ENCODE measurements at places on chromosomes 3 and 15. TPM values are rescaled to one million over a fixed set of nuclear protein-coding genes. Genes with fewer than 3 reads are reported as not detected.

GRCh38 chr3:84066915-84067314 lies 891.9 kb upstream of the CADM2 start:
- DNase-seq = no peak

GRCh38 chr3:72082776-72083462 lies 298.0 kb upstream of the PROK2 start:
- no peak for DNase-seq

DNA sequence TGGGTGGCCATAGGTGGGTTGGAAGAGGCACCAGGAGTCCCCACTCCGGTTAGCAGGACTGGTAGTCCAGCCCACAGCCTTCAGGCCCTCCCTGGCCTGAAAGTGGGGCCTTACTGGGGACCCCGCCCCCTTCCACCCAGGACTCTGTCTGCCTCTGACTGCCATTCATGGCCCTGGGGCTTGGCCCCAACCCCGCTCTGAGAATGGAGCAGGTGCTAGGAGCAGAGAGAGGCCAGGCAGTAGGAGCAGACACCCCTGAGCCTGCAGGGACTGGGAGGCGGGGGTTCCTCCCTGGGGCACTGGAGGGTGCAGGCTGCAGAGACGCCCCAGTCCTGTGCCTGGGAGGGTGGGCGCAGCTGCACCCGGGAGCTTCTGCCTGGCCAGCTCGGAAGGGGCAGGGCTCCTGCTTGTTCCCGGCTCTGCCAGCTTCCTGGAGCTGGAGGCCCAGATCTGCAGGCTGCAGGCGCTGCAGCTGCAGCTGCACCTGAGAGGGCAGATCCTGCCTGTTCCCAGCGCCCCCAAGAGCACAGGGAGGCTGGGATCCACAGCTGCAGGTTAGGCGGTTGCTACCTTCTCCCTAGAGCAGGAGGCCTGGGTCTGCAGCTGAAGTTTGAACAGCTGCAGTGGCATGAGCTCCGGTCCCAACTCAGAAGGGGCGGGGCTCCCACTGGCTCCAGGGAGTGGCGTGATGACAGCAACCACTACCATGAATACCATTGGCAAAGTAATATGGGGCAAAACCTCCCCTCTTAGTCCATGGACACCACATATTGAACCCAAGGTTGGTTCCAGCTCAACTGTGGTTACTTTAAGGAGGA lies 194.7 kb downstream of the SQOR start:
- no peak for DNase-seq

DNA sequence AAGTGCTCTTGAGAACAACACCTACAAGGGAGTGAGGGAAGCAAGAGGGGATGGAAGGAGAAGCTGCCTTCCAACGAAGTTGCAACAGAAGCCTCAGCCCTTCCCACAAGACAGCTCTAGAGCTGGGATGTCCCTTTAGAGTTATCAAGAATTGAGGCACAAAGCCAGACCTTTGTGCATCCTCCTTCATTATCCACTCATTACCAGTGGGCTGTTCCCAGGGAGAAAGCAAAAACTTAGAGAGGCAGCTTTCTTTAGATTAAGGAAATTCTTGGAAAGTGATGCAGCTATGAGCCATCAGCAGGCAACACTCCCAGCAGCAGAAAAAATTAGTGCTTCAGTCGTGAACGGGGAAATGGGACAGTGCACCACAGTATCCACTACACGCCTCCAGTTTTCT lies 10.6 kb upstream of the CD96 start:
- no peak for DNase-seq

The ATP6V1A gene
- polyA plus RNA-seq = 16.7 TPM

GRCh38 chr3:27985369-27986035 lies 255.9 kb upstream of the CMC1 start:
- DNase-seq = no peak

GRCh38 chr15:101359365-101359947 lies 64.4 kb upstream of the SNRPA1 start:
- DNase-seq = no peak

The CNTN6 gene
- 1.2 TPM for polyA plus RNA-seq

- DNase-seq = no peak
These were observed 212.9 kb downstream of the CD47 start for GRCh38 chr3:107877936-107878335.

DNA sequence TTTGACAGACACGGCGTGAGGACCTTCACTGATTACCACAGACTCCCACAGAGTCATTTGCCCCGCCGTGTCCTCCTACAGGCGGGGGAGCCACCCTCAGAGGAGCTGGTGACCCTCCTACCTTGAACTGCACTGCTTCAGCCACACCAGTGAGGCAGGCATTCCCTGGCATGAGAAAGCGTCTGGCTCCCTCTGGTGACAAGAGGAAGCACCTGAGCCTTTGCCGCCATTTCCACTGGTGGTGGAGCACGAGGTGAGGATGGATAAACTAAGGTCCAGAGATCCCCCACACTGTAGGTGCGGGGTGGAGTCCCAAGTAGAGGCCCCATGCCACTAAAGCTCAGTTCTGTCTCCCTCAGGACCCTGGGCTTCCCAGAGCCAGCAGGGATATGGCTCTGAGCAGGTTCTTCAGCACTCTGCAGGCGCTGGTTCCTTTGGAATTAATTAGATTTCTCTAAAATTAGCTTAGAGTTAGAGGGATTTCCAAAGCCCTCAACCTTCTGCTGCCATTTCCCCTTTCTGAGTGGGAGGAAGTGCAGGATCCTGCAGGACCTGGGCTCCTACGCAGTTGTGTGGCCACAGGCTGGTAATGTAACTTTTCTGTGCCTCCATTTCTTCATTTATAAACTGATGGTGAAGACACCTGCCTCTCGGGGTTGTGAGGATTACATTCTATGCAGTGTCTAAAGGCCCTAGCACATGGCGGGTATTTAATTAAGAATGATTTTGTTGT lies 224.0 kb downstream of the SLCO3A1 start:
- DNase-seq = peak; percentile 11

- no peak for DNase-seq
These were observed 9.0 kb downstream of the IGDCC4 start for GRCh38 chr15:65413760-65414144.

- DNase-seq = no peak
These were observed 154.1 kb upstream of the LPP start for GRCh38 chr3:187999821-188000220.

The INSYN1 gene
- 5.2 TPM for polyA plus RNA-seq

The SIDT1 gene
- polyA plus RNA-seq = 2.6 TPM

- DNase-seq = no peak
These were observed 21.7 kb downstream of the HERC1 start for GRCh38 chr15:63811942-63812550.

- no peak for DNase-seq
These were observed 111.0 kb upstream of the KLF13 start for GRCh38 chr15:31215490-31216214.

DNA sequence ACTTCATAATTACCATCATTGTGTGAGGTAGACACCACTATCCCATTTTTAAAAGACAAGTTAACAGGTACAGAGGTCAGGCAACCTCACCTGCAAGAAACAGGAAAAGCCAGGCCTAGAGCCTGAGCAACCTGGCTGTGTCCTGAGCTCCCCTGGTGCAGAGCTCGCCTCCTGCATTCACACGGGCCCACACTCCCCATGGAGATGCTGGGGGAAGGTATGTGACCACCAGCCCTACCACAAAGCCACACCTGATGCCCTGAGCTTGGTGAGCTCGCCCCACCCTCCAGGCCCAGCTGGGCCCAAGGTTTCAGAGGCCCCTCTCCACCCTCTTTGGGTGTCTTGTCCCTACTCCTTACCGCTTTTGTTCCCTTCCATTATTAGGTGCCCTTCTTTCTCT lies 1.2 kb upstream of the EFCAB12 start:
- no peak for DNase-seq

DNA sequence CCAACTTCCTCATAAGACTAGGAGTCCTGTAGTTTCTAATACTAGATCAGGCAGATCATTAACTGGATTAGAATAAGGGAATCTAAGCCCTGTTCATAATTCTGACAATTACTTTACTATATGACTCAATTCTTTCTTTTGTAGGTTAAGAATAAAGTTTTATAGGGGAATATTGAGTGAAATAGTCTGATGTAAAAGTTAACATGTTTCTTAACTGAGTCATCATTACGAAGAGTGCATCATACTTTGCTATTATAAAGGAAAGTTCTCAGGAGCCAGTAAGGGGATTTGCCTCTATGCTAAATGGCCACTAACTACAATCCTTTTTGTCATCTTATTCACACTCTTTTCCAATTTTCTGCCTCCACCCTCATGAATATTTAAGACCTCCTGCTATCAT lies 63.1 kb downstream of the POLQ start:
- DNase-seq = no peak

- DNase-seq = no peak
These were observed 236.6 kb downstream of the SOX2 start for GRCh38 chr3:181948286-181948685.

The LRRIQ4 gene
- polyA plus RNA-seq = 0.13 TPM

GRCh38 chr3:49813497-49814174 lies at the start of gene UBA7:
Gene UBA7 (minus strand): TSS chr3:49813953. CDS start chr3:49813787, 166 bp downstream.
- peak; percentile 46 for DNase-seq

DNA sequence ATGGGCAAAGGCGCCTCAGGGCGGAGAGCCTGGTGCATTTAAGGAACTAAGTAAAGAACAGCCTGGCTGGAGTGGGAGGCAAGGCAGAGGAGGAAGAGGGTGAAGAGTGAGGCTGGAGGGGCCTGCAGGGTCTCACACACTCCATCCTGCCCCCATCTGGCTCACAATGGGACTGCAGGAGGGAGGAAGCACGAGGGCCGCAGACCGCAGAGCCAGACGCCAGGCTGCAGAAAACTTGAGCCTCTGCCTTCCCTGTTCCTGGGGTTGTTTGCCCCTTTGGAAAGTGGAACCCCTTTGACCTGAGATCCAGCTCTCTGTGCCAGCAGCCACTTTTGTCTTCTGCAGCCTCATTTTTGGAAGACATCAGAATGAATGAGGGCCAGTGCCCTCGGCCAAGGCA lies 138.0 kb downstream of the SRGAP3 start:
- DNase-seq = no peak

The SERPINI2 gene
- polyA plus RNA-seq = 0.20 TPM

The CSPG5 gene
- polyA plus RNA-seq = 1.8 TPM

- DNase-seq = no peak
These were observed 68.4 kb downstream of the CRTC3 start for GRCh38 chr15:90598031-90598577.

The CILP gene
- 22.1 TPM for polyA plus RNA-seq

DNA sequence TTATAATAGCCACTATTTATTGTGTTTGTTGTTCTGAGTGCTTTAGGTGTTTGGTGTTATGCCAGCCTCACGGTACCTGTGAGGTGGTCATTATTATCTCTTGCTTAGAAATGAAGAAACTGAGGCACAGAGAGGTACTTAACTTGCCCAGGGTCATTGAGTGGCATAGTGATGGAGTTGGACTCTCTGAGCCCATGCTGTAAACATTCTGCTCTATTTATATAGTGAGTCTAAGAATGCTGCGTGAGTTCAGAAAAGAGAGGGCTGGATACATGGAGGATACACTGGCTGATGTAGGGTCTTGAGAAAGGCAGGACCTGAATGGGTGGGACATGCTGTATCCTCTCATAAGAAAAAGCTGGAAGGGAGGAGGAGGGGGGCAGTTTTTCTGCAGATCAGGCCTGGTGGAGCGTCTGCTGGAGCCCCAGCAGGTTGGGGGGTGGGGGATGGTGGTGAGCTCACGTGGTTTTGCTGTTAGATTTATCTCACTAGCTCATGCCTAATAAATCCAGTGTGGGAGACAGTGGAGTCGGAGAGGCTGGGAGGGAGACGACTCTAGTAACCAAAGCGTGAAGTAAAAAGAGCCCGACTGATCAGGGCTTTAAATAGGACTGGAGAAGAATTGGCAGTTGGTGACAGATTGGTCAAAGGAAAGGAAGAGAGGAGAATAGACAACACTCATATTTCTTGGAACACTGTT lies 16.0 kb downstream of the MED12L start:
- DNase-seq = no peak

GRCh38 chr15:47485419-47485818 lies 231.9 kb upstream of the SEMA6D start:
- no peak for DNase-seq

- no peak for DNase-seq
These were observed 14.6 kb upstream of the PLA2G4E start for GRCh38 chr15:42035435-42035761.

The LOXL1 gene
- 29.7 TPM for polyA plus RNA-seq

DNA sequence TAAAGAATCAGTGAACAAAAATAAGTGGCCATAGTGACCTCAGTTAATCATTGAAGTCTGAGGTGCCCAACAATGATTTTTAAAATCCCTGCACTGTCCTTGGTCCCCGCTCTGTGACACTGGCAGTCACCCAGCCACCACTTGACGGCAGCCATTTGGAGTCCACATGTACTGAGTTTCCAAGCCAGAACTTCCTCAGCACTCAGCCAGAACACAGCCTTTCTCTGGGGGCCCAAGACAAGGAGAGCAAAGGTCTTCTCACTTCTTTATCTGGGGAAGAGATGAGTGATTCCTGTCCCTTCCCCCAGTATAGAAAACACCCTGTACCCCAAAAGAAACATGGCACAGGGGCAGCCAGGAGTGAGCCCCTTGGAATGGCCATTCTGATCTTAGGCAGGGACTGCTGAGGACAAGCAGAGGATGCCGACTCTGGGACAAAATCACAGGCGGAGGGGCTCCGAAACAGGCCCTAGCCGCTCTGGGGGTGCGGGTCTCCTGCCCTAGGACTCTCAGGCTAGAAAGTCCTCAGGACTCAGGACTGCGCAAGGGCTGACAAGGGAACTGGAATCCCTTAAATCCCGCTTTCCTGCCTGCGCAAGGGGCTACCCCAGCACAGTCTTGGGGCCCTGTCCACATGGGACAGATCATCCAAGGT lies 12.8 kb downstream of the PAK6 start:
- DNase-seq = no peak

The PDZRN3 gene
- polyA plus RNA-seq = 69.6 TPM

- no peak for DNase-seq
These were observed 124.8 kb downstream of the LIPC start for GRCh38 chr15:58556541-58556940.

GRCh38 chr3:53091011-53091410 lies 39.2 kb downstream of the RFT1 start:
- no peak for DNase-seq

The MOBP gene
- polyA plus RNA-seq = 0.09 TPM

DNA sequence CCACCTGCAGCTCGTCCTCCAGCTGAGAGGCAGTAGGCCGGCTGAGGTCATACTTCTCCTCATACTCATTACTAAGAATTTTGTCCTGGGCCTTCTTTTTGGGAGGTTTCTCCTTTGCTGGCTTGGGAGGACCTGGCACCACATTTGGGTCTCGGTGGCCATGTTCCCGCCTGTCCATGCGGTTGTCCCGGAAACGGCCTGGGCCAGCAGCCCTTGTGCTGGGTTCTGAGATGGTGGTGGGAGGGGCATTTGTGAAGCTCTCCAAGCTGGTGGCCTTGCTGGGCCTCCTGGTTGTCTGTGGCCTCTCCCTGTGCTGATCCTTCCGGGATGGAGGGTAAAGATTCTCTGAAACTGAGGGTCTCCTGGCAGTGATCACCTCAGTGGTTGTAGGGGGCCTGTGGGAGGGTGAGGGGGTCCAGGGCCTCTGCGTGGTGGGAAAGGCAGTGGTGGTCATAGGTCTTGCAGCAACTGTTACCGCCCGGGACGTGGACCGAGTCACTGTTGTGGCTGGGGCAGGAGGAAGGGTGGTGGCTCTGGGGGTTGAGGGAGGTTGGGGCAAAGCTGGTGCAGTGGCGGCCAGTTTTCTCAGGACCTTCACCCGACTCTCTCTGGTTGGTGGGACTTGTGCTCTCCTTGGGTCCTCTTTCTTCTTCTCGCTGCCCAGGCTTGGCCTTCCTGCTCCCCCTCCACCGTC lies 2.5 kb downstream of the CCDC80 start:
- no peak for DNase-seq

- DNase-seq = no peak
These were observed 35.4 kb downstream of the RBP2 start for GRCh38 chr3:139440639-139441556.

The DNAH12 gene
- polyA plus RNA-seq = 0.71 TPM

The FYCO1 gene
- polyA plus RNA-seq = 33.7 TPM

GRCh38 chr15:76912430-76912829 lies 7.3 kb upstream of the SCAPER start:
- no peak for DNase-seq

Data from forelimb muscle (tissue), 1 donor.